ENCODE measurements at places on chromosomes 4 and X.

GRCh38 chrX:129653971-129654651 lies 645 bp downstream of the APLN start:
- DNase-seq: no peak

DNA sequence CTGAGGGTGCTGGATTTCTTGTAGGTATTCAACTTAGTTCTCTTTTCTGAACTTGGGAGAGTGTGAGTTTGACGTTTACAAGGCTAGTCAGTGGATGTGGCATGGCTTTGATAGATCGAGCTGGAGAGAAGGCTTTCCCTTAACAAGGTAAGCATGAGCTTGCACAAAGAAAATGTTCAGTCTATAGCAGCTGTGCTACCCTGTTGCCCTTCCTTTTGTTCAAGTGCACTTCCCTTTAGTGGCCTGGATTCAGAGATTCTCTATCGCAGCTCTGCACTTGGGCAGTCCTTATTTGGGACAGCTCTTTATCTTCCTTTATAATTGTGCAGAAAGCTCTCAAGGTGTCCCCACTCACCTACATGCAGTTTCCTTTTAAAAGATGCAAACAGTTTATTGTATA lies 198.0 kb downstream of the ARHGAP24 start:
- DNase-seq: no peak

GRCh38 chrX:102985192-102985591 lies 48.1 kb downstream of the RAB40AL start:
- DNase-seq: no peak

GRCh38 chr4:114921790-114922591 lies 191.4 kb downstream of the NDST4 start:
- no peak for DNase-seq
